ENCODE measurements at places on chromosomes 3 and 15. TPM values are rescaled to one million over a fixed set of nuclear protein-coding genes. Genes with fewer than 3 reads are reported as not detected.

The NAALADL2 gene
- 1.0 TPM for total RNA-seq

The PRR23A gene
- not detected for total RNA-seq

The CCDC33 gene
- total RNA-seq, result under 0.01 TPM

The HHATL gene
- not detected for total RNA-seq

The PCSK6 gene
- total RNA-seq, result not detected

Measured in bronchus fibroblast of lung (primary cell).